Skeletal muscle cell (primary cell): ENCODE measurements at places on chromosomes 4 and X.

GRCh38 chr4:29972121-29972520, 748.0 kb upstream of the PCDH7 start:
- DNase-seq = no peak

DNA sequence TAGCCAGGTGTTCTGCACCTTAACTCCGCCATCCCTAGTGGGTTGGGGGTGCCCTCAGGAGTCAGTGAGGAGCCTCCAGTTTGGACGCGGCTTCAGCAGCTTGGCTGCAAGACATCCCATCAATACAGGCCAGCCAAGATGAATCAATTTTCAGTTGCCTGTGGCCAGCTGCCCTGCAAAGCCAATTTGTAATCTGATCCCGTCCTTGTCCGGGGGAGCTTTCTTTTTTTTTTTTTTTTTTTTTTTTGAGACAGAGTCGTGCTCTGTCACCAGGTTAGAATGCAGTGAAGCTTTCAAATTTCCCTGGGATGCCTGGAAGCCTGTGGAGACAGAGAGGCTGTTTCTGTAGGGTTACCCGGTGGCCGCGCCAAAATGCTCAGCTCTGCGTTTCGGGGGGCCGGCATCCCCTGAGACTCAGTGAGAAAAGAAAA, 192.5 kb downstream of the ASMT start:
- peak; percentile 4 for DNase-seq

DNA sequence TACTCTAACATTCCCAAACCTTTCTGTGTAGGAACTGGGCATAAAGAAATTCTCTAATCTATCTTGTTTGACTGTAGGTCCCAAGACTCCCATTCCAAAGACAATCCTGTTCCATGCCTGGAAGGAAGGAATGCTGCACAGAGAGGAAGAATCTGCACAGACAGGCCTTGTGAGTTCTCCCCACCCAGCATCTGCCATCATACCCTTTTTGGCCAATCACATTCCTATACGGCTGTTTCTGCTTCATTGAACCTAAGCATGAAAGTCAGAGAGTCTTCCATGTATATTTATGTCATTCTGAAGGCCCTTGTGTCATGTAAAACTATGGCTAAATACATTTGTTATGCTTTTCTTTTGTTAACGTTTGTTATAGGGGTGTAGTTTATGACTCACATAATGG, 667.7 kb upstream of the IGFBP7 start:
- no peak for DNase-seq

DNA sequence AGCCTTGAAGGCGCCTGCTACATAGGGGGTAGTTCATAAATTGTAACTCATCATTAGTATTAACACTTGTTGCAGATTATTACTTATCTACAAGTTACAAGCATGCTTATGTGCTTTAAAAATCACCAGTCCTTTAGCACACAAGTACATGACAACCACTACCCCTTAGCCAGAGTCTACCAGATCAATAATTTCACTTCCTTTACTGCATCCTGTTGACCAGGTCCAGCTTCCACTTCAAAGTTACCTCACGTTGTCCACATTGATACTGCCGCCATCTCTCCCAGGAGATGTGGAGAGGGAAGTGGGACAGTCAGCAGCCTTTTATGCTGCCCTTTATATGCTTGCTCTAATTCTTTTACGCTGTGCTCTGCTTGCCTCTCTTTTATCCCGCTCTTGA, 231.3 kb upstream of the CXXC4 start:
- no peak for DNase-seq

- no peak for DNase-seq
Observed at GRCh38 chrX:16213961-16214360, 46.7 kb downstream of the MAGEB17 start.

DNA sequence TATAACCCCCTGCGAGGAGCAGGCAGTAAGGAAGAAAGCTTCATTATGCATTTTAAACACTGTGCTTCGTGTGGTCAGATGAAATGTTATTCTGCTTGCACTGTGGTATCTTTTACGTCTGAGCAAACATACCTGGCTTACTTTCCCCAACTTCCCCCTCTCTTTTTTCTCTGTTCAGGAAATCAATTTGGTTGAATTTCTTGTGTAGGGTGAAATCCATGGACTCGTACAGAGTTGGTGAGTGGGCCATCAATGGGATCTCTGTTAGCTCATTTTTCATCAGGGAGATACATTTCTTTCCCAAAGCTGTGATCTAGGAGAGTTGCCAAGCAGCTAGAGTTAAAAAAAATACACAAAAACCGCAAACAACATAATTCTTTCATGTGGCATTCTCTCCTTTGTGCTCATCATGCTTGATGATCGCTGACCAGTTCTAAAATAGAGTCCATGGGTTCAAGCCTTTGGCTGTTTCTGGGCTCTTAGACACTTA, 98.5 kb downstream of the FRAS1 start:
- no peak for DNase-seq

DNA sequence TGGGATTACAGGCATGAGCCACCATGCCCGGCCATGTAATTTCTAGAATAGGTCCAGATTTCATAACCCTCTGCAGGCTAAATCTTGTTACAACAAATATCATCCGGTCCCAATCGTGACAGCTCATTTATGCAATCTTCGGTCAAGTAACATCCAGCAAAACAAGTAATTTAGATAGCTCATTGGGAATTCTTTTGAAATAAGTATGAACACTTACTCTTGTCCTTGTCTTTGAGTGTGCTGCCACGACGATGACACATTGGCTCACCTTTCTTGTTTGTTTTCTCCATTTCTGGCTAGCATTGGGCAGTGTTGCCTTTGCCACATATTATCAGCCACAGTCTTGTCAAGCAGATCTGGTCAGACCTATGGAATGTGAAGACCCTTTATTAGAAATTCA, 92.0 kb downstream of the PHEX start:
- no peak for DNase-seq

GRCh38 chrX:136694431-136695087, 46.6 kb downstream of the CD40LG start:
- peak; percentile 20 for DNase-seq

DNA sequence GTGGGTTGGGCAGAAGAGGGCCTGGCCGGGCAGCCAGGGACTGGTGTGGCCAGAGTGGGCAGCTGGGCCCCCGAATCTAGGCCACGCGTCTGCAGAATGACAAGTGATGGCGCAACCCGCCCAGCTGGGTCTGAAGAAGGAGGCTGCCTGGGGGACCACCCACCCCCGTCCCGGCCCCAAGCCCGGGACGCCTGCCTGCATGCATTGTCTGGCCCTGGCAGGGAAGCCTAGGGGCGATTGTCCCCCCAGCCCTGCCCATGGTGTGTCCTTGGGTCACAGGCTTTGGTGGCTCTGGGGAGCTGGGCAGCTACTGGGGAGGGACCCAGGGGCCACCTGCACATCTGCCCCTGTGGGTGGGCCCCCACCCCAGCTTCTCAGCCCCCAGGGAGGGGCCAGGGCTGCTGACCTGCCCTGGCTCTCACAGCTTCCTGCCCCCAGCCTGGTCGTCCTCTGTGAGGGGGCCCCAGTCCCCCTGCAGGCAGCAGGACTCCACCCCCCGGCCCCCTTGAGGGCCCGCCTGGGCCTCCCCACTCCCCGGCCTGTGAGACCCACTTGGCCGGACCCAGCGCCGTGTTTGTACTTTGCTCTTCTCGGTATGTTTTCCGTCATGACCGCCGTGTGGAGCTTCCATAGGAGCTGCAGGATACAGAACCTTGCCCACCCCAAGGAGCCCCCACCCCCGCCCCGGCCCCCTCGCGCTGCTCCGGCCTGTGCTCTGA, 4.9 kb downstream of the FGFR3 start:
- DNase-seq = no peak

GRCh38 chr4:173436149-173436579, 37.2 kb upstream of the SCRG1 start:
- peak; percentile 88 for DNase-seq

GRCh38 chr4:139329665-139330200, 27.5 kb upstream of the NDUFC1 start:
- no peak for DNase-seq

DNA sequence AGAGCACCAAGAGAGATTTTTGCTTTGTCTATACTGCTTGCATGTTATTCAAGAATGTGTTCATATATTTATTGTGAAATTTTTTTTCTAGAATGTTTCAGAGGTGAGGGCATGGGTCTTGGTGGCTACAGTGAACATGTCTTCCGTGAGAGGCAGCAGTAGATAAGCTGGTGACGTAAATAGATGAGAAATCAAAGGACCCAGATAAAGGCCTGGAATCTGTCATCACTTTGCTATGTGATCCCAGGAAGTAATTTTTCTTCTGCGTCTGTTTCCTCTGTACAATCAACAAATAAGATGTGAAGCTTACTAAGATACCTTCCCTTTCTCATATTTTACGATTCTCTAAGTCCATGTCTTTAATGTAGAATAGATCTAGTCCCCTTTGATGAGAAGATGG, 129.1 kb downstream of the COL4A6 start:
- DNase-seq = no peak

- no peak for DNase-seq
Observed at GRCh38 chr4:150244600-150244999, 166.4 kb downstream of the DCLK2 start.

DNA sequence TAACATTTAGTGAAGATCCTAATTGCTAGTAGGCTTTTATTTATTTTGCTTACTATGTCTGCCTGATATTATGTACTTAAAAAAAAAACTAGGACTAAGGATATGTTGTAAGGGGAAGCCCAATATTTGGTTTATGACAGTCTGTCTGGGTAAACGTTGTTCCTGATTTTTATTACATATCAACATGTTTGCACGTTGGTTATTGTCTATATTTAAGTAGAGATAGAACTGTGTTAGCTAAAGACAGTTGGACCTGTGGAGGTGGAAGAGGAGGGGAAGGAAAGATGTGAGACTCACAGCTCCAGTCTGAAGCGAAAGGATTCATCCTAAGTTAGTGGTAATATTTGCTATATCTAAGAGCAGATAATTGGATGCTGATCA, 90.3 kb downstream of the TMEM131L start:
- no peak for DNase-seq

DNA sequence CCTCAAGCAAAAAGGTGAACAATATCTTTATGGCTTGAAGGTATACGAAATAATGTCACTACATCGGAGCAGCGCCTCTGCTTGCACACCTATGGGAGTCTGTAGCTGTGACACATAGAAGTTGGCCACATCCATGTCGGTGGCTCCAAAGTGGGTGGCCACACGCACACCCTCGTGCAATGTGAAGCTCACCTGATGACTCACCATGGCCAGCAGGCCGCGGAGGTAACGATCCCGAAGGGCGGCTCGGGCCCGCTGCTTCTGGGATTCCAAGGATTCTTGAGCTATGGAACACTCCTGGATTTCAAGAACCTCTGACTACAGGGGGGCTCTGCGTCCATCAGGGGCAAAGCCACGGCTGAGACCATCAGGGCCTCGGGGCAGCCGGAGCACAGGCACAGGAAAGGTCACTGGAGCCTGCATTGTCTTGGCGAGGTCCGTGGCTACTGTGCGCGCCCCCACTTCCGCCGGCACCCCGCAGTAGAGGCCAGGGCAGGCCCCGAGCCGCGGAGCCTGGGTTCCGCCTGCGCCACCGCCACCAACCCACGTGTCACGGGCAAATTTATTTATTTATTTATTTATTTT, 25.2 kb downstream of the NYX start:
- no peak for DNase-seq

GRCh38 chr4:138236037-138236436, 6.1 kb downstream of the SLC7A11 start:
- DNase-seq = no peak

DNA sequence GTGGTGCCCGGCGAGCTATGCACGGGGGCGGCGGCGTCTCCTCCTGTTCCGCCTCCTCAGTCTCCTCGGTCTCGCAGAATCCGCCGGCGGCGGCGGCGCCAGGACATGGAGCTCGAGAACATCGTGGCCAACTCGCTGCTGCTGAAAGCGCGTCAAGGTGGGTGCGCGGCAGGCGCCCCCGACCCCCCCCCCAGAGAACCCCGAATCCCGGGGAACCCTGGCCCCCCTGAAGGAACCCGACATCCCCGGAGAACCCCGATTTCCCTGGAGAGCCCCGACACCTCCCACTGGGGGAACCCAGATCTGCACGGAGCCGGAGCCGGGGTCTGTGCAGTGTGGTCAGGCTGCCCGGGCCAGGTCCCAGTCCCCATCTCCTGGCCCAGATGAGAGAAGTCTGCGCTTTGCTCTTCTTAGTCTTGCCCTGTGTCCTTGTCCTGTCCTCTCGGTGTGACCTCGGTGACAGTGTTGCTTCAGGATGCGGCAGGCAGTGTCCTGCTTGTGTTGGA, 648 bp downstream of the GRK4 start:
- DNase-seq = no peak

DNA sequence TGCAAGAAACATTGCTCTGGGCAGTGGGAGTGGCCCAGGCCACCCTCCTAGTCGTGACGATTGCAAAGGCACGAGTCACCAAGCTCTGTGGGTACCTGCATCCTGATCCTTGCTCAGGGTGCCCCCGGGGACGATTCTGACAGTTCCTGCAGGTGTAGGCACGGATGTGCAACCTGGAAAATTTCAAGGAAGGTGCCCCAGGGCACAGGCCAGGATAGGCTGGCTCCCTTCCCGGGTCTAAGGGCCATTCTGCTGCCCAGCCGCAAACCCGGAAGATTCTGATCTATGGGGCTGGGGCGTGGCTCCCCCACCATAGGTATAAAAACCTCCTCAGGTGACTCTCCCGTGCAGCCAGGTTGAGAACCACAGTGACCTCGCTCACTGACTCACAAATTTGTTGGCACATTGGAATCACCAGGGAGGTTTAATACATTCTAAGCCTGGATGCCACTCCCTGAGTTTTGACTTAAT, 228.5 kb downstream of the PTTG2 start:
- no peak for DNase-seq

- DNase-seq = peak; percentile 36
Observed at GRCh38 chrX:46547857-46548256, 2.6 kb upstream of the ZNF674 start.

GRCh38 chr4:159505266-159505975, 402.5 kb downstream of the RAPGEF2 start:
- no peak for DNase-seq

GRCh38 chr4:5863461-5864113, 29.3 kb downstream of the CRMP1 start:
- peak; percentile 76 for DNase-seq

GRCh38 chr4:19402581-19403065, 849.1 kb upstream of the SLIT2 start:
- no peak for DNase-seq

GRCh38 chr4:168570466-168570865, 73.6 kb downstream of the PALLD start:
- no peak for DNase-seq

DNA sequence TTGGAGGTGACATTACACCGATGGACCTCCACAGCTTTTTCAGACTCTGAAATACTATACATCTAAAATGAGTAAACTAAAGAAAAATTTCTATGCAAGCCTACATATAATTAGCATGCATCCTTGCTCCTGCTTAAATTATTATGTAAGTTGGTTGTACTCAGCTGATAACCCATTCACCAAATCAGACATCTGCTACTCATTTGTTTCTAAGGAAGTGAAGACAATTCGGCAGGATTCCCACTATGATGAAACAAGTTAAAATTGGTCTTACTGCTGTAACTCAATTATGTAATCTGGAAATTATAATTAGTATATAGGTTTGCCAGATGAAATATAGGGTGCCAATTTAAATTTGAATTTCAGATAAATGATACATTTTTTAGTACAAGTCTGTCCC, 59.5 kb upstream of the FGF13 start:
- DNase-seq = no peak
